ENCODE measurements at places on chromosomes 11 and 22.

- DNase-seq = no peak
Observed at GRCh38 chr22:41939981-41940831, 6.7 kb downstream of the CENPM start.

GRCh38 chr11:106834567-106834966 is 183.7 kb downstream of the GUCY1A2 start:
- DNase-seq = no peak

GRCh38 chr22:26318975-26319374 is 110.1 kb upstream of the ASPHD2 start:
- DNase-seq = no peak

DNA sequence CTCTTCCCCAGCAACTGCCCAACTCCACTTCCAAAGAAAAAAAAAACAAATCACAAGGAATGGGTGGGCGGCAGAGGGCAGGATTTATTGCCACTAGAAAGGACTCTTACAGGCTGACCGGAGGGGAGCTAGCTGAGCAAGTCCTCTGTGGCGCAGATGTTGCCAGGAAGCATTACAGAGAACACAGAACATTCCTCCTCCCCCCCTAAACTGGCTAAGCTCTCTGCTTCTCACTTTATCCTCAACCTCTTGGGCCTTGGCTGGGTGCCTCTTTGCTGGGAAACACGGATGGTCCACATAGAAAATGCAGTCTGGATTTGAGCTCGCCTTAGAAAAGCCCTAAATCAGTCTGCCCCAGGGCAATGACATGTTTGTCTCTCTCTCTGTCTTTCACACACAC is 12.6 kb upstream of the FJX1 start:
- DNase-seq = peak; percentile 78

DNA sequence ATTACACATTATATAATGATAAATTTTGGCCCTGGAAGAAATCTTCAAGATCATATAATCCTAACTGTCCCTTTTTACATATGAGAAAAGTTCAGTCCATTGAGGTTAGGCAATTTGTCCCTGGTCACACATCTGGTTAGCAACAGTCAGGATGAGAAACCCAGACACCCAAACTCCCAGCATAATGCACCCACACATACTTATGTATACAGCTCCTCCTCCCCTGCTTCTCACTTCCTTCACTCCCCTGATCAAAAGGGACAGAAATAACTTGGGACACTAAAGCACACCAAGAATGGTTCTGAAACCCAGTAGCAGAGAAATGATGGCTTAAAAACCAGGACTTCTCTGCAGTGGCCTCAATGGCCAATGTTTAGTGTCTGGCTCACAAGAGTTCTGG is 11.1 kb downstream of the NUMA1 start:
- DNase-seq = no peak

- DNase-seq = no peak
Observed at GRCh38 chr11:100776212-100776896, 89.3 kb downstream of the ARHGAP42 start.

DNA sequence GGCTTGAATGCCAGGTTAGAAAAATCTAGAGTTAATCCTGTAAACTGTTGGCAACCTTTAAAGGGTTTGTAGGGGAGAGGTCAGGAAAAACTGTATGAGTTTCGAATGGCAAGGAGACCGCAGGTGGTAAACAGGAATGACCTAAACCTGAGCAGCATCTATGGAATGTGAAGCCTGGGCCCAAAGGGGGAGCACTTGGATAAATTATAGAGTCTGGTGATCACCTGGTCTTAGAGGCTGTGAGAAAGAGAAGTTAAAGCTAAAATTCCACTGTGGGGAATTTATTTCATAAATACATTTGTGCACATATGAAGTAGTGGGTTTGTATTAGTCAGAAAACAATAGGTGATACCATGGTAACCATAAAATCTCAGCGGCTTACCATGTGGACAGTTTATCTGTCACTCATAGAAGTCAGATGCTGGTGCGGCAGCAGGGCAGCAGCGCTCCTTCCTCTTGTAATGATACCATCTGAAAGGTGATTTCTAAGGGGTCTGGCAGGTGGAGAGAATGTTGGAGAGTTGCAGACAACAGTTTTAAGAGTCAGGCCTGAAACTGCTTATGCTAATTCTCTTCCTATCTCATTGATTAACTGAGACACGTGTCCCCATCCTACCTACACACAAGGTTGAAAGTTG is 1104.4 kb upstream of the CCDC90B start:
- no peak for DNase-seq

- DNase-seq = no peak
Observed at GRCh38 chr11:132862933-132863332, 669.4 kb downstream of the OPCML start.

Measured in muscle of back (tissue), 13 donors.